ENCODE measurements at places on chromosomes 16 and 17.

GRCh38 chr16:22751685-22752084 is 62.3 kb upstream of the HS3ST2 start:
- DNase-seq = no peak

GRCh38 chr16:85373741-85374570 is 239.2 kb upstream of the GSE1 start:
- DNase-seq = no peak

DNA sequence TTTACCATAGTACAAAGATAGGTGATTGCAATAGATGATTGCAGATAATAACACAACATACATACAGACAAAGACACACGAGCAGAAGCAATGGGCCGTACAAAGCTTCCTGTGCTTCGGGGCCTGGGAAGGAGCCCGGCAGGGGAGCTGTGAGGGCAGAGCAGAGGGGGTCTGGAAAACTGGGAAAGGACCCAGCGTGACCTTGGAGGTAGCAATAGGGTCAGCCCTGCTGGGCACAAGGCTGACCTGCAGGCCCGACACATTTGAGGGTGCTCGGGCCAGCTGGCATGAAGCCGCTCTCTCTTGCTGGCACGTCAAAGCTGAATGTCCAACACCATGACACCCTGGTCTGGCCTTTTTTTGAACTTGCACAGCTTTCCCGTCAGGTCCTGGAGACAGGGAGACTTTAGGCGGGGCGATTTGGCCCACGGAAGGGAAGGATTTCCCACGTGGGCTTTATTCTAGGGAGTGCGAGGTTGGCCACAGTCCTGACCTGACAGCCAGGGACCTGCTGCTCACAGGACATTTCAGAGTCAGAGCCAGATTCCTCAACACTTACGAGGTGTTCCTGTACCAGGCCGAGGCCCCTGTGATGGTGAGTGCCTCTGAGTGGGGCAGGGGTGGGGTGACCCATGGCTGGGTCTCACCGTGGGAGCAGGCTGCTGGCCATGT is 83.2 kb downstream of the NTN1 start:
- no peak for DNase-seq

DNA sequence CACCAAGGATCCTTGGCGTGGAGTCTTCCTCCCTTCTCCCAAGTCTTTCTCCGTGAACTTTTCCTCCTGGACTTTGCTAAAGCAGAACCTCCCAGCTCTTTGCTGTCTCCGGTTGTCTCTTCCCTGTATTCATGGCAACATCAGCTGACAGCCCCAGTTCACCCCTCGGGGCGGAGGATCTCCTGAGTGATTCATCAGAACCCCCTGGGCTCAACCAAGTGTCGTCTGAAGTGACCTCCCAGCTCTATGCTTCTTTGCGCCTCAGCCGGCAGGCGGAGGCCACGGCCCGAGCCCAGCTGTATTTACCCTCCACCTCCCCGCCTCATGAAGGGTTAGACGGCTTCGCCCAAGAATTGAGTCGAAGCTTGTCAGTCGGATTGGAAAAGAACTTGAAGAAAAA is 943 bp downstream of the CNTROB start:
- no peak for DNase-seq

GRCh38 chr17:9968881-9969280 is 63.8 kb upstream of the RCVRN start:
- DNase-seq = no peak

DNA sequence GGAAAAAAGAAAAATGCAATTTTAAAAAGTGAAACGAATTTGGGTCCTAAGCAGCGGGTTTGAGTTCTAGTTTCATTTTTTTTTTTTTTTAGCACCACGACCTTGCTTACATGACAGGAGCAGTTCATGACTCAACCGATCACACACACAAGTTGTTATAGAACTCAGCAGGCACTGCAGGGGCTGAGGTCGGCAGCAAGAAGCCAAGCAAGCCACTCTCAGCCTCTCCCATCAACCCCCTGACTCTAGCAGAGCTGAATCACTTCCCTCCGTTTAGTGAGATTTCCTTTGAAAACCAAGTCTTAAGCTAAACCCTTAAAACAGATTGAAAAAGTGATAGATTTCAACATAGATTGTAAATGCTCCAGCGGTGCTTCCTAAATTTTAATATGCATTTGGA is 520.8 kb downstream of the HAPSTR1 start:
- no peak for DNase-seq

DNA sequence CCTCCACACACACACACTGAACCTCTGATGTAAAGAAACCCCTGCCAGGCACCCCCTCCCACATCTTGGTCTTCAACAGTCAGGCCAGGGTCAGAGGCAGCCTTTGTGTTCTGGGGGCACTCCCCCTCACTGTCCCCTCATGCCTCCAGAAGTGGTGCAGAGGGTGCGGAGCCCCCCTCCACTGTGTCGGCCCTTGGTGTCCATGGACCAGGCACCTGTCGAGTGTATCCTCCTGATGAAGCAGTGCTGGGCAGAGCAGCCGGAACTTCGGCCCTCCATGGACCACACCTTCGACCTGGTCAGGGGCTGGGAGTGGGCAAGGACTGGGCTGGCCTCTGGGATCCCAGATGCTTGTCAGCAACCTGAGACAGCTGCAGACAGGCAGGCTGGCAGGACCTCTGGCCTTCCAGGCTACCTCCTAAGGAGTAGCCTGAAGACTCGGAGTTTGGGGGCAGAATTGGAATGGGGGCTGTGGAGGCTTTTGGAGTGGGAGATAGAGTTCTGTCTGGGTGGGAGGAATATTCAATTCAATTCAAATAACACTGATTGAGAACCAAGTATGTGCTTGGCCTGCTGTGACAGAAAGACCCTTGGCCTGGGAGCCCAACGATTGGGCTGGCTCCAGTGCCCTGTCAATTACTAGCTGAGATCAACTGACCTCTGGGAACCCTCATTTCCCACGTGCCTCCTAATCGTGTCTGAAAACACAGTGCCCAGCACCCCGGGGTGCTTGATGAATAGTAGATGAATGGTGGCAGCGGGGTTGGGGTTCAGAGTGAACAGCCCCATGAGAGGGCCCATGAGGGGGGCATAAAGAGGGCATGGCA is 11.5 kb downstream of the GUCY2D start:
- DNase-seq = no peak

GRCh38 chr16:56688762-56689161 is 6.5 kb downstream of the MT1X start:
- no peak for DNase-seq

GRCh38 chr17:47649972-47650524 is 329 bp downstream of the KPNB1 start:
- DNase-seq = peak; percentile 39
